ENCODE measurements at places on chromosomes 16 and 17.

DNA sequence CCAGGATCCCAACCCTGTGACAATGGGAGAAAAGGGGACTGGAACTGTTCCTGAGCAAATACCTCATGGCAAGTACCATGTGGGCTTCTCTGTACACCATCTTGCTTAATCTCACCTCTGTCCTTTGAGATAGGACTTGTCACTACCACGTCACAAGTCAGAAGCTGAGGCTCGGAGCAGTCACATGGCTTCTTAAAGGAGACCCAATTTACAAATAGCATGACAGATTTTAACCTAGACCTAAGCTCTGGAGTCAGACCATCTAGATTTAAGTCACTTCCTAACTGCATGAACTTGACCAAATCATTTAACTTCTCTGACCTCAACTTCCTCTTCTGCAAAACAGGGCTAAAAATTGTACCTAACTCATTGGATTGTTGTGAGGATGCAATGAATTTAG lies 36.0 kb upstream of the CCL1 start:
- no peak for DNase-seq

- no peak for DNase-seq
These were observed 13.6 kb downstream of the CARHSP1 start for GRCh38 chr16:8855051-8855786.

- no peak for DNase-seq
These were observed 18.0 kb downstream of the HDAC5 start for GRCh38 chr17:44105483-44105882.

- DNase-seq, result no peak
These were observed 32.6 kb downstream of the ERN1 start for GRCh38 chr17:64097196-64097936.

- peak; percentile 31 for DNase-seq
These were observed 616 bp downstream of the SRSF2 start for GRCh38 chr17:76736349-76737081.

DNA sequence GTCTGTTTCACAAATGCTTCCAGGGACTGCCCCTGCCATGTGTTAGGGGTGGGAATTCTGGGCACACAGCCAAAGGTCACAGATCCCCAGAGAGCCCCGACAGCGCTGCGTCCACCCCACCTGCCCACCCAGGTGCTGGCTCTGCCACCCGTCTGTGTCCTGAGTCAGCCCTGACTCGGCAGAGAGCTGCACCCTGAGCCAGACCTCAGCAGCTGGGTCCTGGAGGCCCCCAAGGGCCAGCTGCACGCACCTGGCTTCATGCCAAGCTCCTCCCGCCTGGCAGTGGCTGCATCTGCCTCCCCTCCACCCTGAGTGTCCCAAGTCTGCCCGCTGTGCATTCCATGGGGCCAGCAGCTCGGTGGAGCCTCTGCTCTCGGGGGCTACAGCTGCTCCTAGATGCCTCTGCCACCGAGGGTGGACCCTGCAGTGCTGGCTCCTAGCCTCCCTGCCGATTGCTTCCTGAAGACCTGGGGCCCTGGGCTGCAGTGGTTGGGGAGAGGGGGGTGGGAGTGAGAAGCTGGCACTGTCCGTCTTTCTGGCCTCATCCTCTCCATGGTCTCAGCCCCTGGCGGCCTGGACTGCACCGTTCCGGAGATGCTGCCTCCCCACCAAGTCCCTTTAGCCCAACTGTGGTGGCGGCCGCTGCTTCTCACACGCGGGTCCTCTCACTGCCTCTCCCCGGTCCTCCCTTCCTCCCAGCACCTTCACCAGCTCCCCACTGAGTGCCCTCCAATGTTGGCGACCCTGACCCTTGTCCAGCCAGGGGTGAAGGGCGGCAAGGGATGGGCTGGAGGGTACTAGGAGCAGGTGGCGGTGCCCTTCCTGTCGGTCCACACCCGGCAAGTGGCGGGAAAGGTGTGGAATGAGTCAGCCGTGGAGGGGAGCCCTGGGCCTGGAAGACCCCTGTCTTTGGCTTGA lies 3.0 kb downstream of the SECTM1 start:
- peak; percentile 54 for DNase-seq

GRCh38 chr17:12730931-12731521 lies 58.3 kb upstream of the ARHGAP44 start:
- DNase-seq, result no peak

GRCh38 chr17:64771980-64772844 lies 110.1 kb upstream of the SMURF2 start:
- DNase-seq, result no peak

DNA sequence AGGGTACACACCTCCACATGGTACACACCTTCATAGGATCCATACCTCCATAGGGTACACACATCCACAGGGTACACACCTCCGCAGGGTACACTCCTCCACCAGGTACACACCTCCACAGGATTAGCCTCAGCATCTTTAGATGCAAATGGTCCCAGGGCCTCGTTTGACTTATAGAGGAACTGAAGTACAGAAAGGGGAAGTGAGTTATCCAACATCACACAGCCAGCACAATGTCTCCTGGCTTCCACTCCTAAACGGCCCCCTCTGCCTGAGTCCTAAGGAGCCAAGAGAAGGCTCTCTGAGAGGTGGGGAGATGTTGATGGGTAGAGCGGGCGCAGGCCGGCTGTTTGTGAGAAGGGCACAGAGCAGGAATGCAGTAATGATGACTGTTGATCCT lies 12.0 kb downstream of the FOXN1 start:
- DNase-seq, result no peak

All from NCI-H1436 treated with DMSO at 0.1 percent for 48 hours (cell line).